ENCODE measurements at places on chromosomes 5 and 9.

DNA sequence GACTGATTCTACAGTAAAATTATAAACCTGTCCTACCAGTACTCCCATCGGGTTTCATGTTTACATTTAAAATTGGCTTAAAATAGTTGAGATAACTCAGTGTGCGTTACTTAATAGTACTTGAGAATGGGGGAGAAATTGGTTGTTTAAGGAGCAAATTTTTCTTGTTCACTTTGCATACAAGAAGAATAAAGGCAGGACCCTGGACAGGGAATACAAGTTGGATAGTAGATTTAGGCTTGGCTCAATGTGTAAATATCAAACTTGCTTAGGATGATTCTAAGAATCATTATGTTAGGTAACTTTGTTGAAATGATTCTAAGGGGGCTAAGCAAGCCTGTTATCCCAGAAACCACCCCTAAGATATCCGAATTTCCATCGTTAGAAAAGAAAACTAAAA lies 448.4 kb upstream of the TLE4 start:
- DNase-seq = no peak

- DNase-seq = no peak
Observed at GRCh38 chr5:96636046-96636445, 26.1 kb upstream of the CAST start.

DNA sequence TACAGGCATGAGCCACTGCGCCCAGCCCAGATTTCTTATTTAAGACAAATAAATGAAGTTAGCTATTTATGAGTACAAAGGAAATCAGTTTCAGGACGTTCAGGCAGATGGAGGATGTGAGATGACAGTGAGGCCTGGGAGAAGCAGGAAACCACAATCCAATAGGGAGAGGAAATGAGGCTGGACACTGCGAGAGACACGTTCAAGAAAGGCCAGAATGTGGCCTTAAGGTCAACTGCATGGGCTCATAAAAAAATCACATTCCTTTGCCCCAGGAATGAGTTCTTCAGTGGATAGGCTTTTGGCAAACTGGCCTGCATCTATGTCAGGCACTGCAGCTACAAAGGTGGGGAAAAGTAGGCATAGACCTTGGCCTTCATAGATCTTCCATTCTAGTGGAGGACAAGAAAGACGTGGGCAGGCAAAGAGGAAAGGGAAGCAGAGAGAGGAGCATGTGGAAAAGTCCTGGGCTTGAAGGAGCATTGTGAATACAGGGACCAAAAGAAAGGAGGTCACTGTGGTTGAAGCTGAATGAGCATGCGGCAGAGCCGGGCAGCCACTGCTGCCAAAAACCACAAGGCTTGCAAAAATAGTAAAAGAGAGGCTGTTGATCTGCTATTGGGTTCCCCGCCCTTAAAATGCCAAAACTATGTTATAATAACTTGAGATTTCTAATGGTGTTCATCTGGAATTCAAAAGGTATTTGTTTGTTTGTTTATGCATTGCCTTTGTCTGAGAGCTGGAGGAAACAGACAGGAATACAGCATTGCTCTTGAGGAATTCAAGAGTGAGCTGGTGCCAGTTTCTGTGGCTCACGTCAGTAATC lies 133.0 kb downstream of the GNA14 start:
- no peak for DNase-seq

GRCh38 chr5:125412561-125413495 lies 666.4 kb upstream of the ZNF608 start:
- no peak for DNase-seq

- no peak for DNase-seq
Observed at GRCh38 chr5:84091127-84091799, 293.4 kb downstream of the EDIL3 start.

DNA sequence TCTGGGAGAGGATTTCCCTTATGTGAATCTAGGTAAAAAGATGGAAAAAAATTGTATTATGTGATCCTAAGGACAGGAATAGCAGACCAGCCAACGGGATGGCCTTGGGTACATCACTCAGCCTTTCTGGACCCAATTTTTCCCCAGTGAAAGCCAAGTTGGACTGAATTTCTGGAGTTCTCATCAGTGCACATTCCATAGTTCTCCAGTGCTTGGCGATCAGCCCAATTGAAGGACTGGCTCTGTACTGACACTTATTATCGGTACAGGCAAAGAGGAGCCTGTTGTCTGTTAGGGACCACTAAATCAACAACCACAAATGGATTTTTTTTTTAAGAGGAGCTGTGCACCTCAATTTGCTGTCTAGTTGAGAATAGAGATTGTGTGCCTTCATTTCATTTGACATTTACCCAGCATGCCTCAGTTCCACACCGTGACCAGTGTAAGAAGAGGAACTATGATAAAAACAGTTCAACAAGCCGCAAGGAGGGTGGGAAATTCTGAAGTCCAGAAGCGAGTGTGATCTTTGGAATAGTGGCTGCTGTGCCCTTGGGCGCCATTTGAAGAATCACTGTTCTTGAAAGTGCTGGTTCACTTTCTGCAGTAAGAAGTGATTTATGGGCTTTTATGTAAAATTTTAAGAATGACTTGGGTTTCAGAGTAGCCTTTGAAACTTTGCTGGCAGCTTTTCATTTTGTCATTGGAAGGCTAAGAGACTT lies 8.0 kb downstream of the ARL10 start:
- DNase-seq = no peak

DNA sequence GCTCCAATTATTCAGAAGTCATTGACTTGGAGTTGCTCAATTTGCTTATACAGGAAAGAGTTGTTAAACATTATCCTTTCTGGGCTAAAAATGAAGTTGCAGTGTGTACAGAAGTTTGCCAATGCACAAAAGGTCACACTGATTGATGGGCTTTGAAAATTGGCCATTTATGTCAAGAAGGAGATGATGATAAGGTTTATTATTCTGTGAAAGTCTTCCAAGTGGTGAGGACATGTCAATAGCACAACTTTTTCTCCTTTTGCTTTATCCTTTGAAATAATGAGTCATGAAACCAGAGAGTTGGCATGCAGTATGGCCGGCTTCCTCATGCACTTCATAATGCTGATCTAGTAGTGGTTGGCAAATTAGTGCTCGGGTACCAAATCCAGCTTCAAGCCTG lies 848.5 kb upstream of the WWC1 start:
- DNase-seq = no peak

DNA sequence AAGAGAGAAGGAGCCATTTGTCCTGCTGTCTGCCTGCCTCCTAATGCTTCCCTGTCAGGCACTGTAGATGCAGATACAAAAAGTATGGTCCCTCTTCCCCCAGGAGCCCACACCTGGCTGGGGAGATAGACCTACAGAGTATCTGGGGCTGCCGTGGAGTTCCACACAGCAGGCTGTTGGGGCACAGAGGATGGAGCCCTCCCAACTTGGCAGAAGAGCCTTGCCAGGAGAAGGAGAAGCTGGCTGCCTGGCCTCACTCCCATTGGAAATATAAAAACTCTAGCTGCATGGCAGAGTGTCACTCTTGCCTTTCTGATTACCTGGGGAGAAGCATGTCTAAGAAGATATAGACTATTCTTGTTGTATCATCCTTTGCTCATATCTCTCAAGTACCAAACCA lies 160.4 kb downstream of the FSTL4 start:
- no peak for DNase-seq

DNA sequence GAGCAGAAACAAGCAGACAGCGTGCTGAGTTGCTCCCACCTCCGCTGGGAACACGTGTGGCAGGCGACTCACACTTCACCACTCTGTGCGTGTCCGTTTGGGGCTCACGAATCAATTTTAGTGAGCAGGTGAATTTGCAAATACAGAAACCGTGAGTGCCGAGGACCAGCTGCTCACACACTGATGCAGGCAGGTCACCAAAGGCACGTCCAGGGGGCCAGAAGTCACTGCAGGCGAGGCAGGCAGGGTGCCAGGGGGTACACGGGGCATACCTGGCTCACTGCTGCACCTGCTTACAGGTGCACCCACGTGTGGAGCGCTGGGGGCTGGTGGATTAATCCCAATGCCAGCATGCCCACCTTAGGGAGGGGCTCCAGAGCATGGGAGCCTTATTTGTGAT lies 68.8 kb downstream of the ZNF354C start:
- DNase-seq = no peak

DNA sequence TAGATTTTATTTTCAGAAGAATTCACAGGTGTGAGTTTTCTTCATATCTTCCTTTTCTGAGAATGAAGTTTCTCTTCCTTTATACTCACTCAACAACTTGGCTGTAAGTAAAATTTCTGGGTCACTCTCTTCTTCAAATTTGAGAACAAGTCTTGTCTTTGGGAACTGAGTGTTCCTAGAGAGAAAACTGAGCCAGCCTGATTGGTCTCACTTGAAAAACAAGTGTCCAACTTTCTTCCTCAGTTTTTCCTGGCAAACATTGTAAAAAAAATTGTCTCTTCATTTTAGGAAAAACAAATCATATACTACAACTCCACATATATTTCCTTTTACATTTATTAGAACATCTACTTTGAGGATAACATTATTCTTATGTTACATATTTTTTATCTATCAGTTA lies 156.1 kb upstream of the GHR start:
- no peak for DNase-seq

DNA sequence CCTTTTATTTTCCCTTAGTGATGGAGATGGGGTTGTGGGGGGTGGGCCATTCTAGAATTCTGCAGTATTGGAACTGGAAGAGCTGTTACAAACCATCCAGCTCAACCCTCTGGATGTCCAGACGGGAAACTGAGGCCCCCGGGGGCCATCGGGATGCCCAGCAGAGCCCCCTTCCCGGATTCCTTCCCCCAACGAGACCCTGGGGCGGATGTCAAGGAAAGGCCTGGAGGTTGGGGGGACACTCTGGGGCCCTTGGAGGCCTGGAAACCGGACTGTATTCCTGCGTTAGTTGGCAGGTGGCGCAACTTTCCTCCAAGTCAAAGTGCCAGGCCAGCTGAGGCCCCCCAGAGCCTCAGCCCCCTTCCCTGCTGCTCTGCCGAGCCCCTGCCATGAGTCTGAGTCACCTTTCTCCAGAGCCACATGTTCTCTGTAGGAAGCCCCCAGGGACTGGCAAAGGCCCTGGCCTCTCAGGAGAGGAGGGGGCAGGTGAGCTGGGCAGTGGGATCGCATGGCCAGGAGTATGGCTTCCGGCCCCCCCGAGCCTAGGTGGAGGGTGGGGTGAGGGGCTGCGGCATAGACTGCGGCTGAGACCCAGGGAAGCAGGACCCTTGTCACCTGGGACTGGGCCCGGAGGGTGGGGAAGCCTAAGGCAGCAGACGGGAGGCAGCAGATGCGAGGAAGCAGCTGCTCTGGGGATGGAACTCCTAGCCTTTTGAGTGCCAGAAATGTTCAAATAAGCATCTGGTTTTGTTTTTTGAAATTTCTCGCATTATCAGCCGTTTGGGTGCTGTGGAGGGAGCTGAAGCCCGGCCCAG lies 17.8 kb upstream of the FIBCD1 start:
- no peak for DNase-seq

DNA sequence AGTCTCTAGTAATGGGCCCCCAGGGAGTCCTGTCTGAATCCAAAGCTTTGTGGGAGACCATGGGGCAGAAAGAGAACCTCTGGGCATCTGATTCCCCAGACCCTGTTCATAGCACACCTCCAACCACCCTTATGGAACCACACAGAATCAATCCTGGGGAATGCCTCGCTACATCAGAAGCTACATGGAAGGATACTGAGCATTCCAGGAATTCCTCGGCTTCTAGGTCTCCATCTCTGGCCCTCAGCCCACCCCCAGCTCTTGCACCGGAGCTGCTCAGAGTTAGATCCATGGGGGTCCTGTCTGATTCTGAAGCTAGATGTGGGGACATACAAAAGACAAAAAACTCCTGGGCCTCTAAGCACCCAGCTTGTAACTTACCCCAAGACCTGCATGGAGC lies 28.4 kb downstream of the VCP start:
- no peak for DNase-seq

GRCh38 chr5:96330530-96331140 lies 102.4 kb downstream of the PCSK1 start:
- no peak for DNase-seq

DNA sequence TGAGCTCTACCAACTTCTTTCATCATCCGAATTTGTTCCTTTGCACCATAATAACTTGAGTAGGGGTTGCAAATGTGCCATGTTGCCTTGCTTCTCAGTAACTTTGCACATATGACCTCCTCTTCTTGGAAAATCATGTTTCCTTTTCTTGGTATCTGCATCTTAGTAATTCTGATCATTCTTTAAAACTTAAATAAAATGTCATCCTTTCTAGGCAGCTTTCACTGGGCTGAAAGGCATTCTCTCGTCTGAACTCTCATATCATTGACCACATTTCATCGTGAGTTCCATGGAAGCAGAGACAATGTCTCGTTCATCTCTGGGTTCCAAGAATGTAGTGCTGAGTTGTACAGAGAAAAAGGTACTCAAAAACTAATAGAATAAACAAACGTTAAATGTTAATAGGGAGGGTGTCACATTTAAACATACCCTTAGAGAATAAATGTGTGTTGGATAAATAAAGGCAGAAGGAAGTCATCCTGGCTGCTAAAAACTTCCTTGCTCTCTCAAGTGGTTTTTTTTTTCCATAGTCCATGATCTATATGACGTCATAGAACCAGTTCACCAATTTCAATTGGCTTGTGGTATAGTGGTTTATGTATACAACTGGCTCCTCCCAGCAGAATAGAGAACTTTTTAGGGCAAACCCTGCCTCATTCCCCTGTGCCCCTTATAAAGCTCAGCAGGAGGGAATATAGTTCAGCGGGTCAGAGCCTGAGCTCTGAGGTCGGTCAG lies 218.1 kb upstream of the TRIM32 start:
- no peak for DNase-seq

GRCh38 chr9:37238122-37238521 lies 117.7 kb downstream of the ZCCHC7 start:
- DNase-seq = no peak

DNA sequence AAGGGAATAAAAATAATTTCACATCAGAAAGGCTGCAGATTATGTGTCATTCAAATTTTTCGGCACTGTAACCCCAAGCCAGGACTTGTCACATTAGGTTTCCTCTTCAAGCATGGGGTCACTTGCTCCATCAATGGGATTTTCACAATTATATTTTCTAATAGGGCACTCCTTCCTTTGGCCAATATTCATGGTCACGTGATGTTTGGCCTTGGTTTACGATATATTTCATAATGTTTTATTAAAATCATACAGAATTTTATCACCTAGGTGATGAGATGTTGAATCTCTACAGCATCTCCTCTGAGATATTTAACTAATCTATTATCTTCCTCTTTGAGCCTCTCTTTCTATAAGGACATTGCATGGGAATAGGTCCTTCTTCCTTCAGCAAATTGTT lies 523.5 kb upstream of the SEMA6A start:
- no peak for DNase-seq

DNA sequence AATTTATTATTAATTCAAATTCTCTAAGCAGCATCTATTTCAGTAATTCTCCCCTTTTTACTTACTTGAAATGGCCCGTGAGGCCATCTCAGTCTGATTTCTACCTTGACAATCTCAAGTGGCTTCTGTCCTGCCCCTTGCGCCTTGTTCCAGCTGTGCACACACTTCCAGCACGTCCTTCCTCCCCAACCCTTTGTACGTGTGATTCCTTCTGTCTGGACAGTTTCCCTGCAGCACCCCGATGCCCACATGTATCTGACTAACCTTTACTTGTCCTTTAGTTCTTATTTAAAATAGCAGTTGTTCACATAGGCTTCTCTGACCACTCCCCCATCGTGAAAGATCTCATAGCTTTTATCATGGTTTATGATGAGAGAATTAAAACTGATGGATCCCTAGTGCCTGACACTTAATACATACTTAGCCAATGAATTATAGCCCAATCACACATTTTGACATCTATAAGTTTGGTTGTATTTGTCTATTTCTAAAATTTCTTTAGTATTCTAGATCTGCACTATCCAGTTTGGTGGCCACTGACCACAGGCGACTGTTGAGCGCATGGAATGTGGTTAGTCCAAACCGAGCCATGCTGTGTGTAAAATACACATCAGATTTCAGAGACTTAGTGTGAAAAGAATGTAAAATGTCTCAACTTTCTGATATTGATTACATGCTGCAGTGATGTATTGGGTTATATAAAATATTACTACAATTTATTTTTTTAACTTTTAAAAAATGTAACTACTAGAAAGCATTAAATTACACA lies 14.3 kb downstream of the ZBTB34 start:
- no peak for DNase-seq
